ENCODE measurements at places on chromosomes 6 and 20.
A peak's percentile ranks its signal among the peaks of the same experiment; 100 is the strongest.

DNA sequence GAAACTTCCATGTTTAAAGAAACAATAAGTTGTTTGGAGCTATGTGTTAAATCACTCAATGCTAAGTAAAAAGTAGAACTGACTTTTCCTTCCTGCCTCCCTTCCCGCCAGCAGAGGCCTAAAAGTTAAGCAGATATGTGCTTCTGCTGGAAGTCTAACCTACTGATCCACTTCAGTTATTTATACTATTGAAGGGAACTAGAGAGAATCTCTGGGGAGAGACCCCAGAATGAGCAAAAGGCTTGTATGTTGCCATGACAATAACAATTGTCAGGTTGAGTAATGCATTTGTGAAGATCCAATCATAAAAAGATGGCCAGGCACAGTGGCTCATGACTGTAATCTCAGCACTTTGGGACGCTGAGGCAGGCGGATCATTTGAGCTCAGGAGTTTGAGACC is 24.7 kb downstream of the MGME1 start:
- DNase-seq, result no peak

DNA sequence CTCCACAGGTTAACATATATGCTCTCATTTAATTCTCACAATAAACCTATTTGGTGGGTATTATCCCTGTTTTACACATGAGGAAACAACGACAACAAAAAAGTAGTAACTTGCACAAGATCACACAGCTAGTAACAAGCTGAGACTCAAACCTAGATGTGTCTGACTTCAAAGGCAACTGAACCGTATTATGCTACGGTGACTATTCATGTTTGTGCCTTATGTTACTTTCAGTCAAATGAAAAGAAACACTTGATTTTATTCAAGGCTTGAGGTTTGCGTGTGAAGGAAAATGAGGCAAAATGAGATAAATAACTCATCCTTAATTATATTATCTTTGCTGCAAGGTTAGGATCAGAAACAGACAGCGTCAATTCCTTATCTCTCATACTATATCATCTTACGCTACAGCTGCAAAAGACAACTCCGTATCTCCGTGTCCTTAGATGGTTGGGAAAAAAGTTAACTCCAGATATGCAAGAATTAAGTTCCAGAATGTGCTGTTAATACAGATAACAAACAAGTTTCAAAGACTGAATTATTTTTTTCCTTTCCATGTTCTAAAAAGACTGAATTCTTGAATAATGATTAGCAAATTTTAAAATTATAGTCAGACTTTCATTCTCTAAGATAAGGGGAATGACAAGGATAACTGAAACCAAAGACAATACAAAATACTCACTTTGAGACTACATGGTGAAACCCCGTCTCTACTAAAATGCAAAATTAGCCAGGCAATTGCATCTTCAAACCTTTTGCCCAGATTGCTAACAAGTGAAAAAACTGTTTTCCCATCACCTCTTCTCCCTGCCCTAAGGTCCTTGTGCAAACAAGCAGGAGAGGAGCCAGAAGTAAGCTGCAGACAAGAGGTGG is 27.8 kb downstream of the STAU1 start:
- DNase-seq, result no peak

- DNase-seq, result no peak
Measured at GRCh38 chr6:115838763-115839401, 221.8 kb downstream of the FRK start.

- DNase-seq, result no peak
Measured at GRCh38 chr6:71965404-71965803, 79.1 kb downstream of the RIMS1 start.

DNA sequence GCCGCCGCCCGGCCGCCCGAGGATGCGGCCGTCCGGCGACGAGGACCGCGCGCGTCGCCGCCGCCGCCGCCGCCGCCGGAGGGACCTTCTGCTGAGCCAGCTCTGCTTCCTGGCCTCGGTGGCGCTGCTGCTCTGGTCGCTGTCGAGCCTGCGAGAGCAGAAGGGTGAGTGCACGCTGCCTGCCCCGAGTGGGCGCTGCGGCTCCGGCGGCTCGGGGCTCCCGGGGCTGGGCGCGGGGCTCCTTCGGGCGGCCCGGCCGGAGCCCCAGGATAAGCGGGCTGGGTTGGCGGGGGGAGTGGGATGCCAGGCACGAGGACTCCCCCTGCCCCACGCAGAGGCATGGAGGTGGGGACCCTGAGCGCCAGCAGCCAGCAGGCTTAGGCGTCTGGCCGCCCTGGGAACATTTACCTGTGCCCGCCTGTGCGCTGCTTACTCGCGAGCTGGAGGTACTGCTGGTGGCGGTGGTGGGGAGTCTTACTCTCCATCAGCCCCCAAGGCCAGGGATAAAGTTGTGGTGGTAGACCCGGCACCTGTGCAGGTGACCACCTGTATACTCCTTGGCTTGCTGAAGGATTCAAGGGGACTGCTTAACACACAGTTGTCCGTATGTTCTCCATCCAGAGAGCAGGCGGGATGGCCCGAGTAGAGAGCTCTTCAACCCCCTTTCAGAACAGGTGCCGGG is 520 bp downstream of the SLC24A3 start:
- DNase-seq, result no peak

- DNase-seq, result peak; percentile 21
Measured at GRCh38 chr20:45036044-45036755, 64.7 kb downstream of the KCNS1 start.
